Activated CD4-positive, alpha-beta T cell treated with anti-CD3 and anti-CD28 coated beads, Interleukin-2, amount 10 ng/mL, durations not matched to agents 7 days and 5 days (primary cell): ENCODE measurements at places on chromosomes 1 and 21. TPM values are rescaled to one million over a fixed set of nuclear protein-coding genes. Genes with fewer than 3 reads are reported as not detected.

DNA sequence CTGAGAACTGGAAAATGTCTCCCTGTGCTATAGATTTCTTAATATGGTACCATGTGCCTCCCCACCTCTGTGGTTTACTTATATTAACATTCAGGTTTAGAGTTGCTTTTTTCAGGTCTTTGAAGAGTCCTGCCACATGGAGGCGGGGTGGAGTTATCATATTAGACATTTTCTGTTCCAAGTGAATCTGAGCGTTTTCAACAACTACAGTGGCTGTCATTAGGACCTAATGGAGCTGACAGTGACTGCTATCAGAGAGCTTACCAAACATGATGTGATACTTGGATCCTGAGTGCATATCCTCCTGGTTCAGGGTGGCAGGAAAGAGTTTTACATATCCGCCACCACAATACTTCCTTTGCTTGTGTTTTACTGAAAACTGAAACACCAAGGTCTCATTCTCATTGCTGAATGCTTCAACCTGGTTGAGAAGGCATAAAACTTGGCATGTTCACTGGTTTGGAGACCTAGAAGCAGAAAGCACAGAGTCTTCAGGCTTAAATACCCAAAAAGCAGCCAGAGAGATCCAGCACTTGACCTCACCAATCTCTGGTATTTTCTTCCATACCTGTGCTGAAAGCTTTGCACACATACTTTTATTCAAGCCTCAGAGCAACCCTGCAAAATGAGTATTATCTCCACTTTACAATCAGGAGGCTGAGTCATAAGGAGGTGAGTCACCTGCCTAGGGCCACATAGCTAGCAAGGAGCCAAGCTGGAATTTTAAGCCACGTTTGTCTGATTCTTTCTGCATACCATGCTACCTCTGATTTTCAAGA lies 47.4 kb upstream of the OSBPL9 start:
- peak; percentile 44 for DNase-seq

DNA sequence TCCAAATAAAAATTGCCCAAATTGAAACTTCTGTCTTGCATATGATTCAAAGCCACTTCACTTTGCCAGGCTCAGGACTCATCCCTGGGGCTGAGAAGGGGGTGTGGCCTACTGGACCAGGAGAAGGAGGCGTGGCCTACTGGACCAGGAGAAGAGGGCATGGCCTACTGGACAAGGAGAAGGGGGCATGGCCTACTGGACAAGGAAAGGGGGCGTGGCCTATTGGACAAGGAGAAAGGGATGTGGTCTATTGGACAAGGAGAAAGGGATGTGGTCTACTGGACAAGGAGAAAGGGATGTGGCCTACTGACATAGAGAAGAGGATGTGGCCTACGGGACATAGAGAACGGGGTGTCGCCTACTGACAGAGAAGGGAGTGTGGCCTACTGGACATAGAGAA lies 405.3 kb downstream of the RRAGC start:
- DNase-seq, result no peak

GJC2 gene
- 0.40 TPM for total RNA-seq

ATP1A4 gene
- not detected for total RNA-seq

DNA sequence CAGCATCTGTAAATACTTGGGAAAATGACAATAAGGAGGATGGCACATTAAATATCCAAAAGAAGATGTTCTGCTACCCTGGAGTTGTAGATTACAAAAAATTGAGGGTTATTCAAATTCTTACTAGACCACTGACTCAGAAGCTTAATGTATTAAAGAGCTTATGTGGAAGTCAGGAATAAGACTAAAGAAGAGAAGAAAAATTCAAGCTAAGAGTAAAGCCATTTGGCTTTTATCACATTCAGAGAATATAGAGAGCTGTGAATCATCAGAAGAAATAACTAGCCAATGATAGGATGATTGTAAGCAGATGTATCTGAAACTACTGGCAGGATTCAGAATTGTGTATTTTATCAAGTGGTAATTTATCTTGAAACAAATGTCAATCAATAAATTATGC lies 237.0 kb downstream of the TBX15 start:
- DNase-seq, result no peak

DNA sequence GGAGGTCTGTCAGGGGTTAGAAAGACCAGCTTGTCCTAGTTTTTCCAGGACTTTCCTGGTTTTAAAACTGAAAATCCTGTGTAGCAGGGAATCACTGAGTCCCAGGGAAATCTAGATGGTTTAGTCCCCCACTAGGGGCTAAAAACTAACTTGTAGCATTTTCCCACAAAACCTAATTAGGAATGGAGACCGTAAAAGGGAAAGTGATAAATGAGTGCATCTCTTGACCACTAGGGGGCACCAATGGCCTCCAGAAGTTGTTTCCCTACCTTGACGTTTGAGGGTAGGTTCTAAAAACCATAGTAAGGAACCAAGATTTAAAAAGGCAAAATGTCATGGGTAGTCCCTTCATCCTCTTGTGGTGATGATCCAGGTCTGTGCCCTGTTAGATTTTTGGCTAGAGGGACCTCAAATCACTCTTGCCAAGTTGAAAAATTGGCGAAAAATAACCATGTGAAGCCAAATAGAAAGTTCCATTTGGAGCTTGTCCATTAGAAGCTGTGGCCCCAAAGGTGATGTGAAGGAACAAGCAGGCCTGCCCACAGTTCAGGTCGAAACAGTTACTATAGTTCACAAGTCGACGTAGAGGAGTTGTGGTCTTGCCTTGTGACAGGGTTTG lies 24.5 kb downstream of the CLIC6 start:
- DNase-seq, result peak; percentile 59
